Omental fat pad (tissue), 4 donors: ENCODE measurements at places on chromosomes 11 and 22. TPM values are rescaled to one million over a fixed set of nuclear protein-coding genes. Genes with fewer than 3 reads are reported as not detected.

Gene C11orf87
- 0.32 TPM for total RNA-seq

Gene TUB
- 10.1 TPM for total RNA-seq

Gene MYOD1
- total RNA-seq, result not detected

Gene POTEH
- total RNA-seq, result not detected

Gene TRIM51
- total RNA-seq, result not detected

Gene C22orf42
- not detected for total RNA-seq

Gene VSTM5
- not detected for total RNA-seq

Gene MYBPC3
- total RNA-seq, result 0.19 TPM

Gene KDELR3
- 18.7 TPM for total RNA-seq

Gene PTGDR2
- total RNA-seq, result not detected

Gene IL17REL
- total RNA-seq, result not detected

Gene POU2AF2
- not detected for total RNA-seq

Gene SLC1A2
- 0.96 TPM for total RNA-seq

Gene TSGA10IP
- 0.24 TPM for total RNA-seq

Gene GDPD4
- total RNA-seq, result not detected

Gene OR4C11
- total RNA-seq, result not detected

Gene NPTXR
- 3.0 TPM for total RNA-seq

Gene PCSK7
- 55.2 TPM for total RNA-seq

Gene GLB1L2
- 2.8 TPM for total RNA-seq

Gene MYO7A
- total RNA-seq, result 19.7 TPM

Gene NAV2
- 7.1 TPM for total RNA-seq

Gene H19
- total RNA-seq, result 454 TPM

Gene OR51S1
- total RNA-seq, result not detected

Gene SMIM35
- total RNA-seq, result not detected

Gene OR51B5
- total RNA-seq, result not detected

Gene KCNK4
- total RNA-seq, result not detected

Gene PGA4
- 9.9 TPM for total RNA-seq

Gene MACROD1
- total RNA-seq, result 28.5 TPM

Gene PITPNB
- total RNA-seq, result 84.2 TPM

Gene BSCL2
- 51.2 TPM for total RNA-seq

Gene OSM
- total RNA-seq, result 7.1 TPM

Gene LARGE2
- 0.24 TPM for total RNA-seq

Gene CELSR1
- 5.9 TPM for total RNA-seq

Gene RRAS2
- total RNA-seq, result 75.3 TPM

Gene TYR
- not detected for total RNA-seq
